Fibroblast of villous mesenchyme (primary cell): ENCODE measurements at places on chromosomes 5 and 9.
A peak's percentile ranks its signal among the peaks of the same experiment; 100 is the strongest.

- no peak for DNase-seq
These were observed 15.2 kb downstream of the EXD3 start for GRCh38 chr9:137407590-137408300.

DNA sequence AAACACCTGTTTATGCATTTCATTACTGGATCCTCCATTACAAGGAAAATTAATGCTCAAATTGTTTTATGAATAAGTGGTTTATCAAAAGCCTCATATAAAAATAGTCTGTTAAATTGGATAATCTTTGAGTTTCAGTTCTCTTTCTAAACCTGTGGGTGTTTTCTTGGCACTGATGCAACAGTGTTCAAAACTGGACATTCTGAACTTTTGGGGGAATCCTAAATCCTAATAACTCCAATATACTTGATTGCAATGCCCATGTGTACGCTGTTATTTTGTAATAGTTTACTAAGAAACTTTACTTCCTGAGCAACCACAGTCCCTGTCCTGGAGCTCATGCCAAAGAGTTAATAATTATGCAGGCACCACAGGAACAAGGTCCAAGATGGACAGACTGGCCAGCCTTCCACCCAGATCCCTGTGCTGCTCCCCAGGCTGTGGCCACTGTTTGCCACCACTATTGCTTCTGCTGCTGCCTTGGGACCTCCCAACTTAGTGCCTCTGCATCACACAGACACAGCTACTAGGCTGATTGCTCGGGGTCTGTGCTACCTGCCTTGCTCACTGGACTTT is 14.0 kb downstream of the IRGM start:
- no peak for DNase-seq

DNA sequence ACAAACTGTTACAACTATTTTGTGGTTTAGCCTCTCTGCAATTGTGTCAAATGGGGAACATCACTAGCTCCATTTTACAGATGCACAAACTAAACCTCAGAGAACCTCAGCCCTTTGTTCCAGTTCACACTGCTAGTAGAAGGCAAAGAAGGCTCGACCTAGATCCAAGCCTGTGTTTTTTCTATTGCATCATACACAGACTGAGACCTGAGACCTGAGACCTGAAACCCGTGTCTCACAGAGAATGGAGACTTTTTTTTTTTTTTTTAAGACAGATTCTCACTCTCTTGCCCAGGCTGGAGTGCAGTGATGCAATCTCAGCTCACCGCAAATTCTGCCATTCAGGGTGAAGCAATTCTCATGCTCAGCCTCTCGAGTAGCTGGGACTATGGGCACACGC is 120.8 kb downstream of the GALNT10 start:
- peak; percentile 31 for DNase-seq

DNA sequence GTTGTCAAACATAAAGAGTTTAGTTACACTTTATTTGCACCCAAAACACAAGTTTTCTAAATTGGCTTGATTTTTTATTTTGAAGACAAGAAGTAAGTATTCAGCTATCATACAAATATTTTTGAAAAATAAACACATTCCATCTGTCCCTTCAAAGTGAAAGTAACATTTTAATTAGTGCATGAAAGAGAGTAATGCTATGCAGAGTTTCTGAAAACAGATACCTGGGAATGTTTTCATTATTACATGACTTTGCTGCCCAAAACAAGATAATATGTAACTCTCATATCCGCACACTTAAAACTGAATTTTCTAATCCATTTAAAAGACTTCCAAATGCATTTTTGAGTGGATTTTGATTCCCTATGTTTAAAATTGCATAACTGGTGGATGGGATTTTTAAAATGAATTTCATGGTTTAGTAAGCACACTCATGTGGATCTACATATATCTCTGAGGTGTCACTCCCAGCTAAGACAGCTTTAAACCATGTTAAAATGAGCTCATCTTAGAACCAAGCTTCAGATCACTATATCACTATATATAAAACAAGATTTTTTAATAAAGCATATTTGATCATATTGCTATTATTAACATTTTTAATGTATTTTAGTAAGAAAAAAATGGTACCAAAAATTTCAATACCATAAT is 127.5 kb downstream of the ATPSCKMT start:
- peak; percentile 2 for DNase-seq

DNA sequence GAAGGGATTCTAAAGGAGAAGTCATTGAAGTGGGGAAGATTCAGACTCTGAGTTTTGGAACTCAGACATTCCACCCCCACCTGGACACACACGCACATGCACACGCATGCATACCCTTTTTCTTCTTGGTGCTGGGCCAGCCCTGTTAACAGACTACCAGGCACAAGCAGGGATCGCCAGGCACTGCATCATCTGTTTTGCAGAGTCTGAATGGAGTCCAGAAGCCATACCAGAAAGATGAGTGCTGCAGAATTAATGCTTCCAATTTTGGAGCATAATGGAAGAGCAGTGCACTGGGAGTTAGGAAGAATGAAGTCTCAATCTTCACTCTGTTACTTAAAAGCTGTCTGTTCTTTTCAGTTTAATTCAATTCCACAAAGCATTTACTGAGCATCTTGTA is 95.5 kb downstream of the PDE8B start:
- no peak for DNase-seq

DNA sequence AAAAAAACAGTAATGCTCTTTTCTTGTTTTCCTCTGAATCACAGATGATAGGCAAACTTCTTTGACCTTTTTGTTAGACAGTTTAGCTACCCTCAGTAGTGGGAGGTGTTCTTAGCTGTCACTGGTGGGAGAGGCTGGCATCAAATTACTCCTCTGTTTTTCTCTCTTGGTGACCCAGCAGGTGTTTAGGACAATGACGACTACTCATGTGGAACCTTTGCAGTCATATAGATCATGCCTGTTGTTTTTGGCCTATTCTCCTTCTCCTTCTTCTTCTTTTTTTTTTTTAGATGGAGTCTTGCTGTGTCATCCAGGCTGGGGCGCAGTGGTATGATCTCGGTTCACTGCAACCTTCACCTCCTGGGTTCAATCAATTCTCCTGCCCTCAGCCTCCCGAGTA is 15.4 kb upstream of the NPR2 start:
- DNase-seq: no peak

- peak; percentile 78 for DNase-seq
These were observed 126.9 kb downstream of the TLE1 start for GRCh38 chr9:81562231-81563019.

DNA sequence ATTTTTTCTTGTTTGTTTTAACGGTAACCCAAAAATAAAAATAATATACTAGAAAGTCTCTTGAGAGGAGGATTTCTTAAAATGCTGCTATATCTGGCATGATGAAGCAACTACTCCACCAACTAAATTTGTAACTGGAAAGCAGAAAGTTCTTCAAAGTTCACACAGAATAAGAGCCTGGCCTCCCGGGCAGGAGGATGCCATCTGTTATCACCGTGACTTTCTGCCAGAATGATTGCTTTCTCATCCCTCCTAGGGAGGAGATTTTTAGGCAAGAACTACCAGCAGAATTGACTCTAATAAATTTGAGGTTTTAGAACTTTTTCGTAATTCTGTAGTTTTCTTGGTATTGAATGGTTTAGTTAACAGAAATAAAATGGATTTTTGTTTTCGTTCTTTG is 464.6 kb upstream of the ACTBL2 start:
- no peak for DNase-seq

DNA sequence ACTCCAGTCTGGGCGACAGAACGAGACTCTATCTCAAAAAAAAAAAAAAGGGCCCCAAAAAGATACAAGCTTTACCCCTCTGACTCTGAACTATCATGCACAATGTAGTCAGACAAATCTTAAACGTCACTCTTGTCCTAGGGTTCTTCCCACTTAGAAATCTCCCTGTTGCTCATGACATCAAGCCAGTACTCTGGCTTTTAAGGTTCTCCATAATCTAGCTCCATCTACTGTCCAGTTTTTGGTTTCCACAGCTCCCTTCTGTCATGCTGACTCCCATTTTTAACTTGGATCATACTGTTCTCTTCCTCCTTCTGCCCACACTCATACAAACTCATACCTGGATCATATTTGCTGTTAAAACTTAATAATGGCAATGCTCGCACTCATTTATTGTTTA is 156.7 kb upstream of the TLX3 start:
- DNase-seq: peak; percentile 27

- DNase-seq: no peak
These were observed 192.0 kb downstream of the AP3B1 start for GRCh38 chr5:78102500-78102899.

- DNase-seq: no peak
These were observed 385.7 kb upstream of the CYLC2 start for GRCh38 chr9:102609461-102609860.

- DNase-seq: no peak
These were observed 46.1 kb upstream of the CHSY3 start for GRCh38 chr5:129858131-129858675.

DNA sequence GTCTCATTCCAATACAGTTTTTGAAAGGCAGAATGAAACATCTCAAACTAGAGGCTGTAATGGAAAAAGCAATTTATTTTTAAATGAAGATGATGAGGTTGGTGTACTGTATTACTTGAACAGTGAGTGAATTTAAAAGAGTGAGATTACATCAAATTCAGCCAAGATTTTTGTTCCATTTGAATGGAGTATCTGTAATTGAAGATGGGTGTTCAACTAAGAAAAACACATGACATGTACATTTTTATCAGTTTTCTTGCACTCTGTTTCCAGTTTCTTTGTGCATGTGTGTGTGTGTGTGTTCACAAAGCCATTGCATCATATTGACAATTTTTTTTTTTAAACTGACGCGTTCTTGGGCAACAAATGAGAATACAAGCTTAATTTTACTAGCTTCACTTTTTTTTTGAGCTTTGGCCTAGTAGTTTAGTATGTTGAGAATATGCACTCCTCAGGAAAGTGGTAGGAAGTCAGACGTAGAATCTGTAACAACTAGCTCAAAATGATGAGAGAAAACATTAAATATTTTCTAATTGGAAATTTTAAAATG is 243.5 kb downstream of the MAST4 start:
- no peak for DNase-seq
